ENCODE measurements at places on chromosomes 7 and 10.

- no peak for DNase-seq
Measured at GRCh38 chr10:71753091-71753959, 20.0 kb downstream of the VSIR start.

DNA sequence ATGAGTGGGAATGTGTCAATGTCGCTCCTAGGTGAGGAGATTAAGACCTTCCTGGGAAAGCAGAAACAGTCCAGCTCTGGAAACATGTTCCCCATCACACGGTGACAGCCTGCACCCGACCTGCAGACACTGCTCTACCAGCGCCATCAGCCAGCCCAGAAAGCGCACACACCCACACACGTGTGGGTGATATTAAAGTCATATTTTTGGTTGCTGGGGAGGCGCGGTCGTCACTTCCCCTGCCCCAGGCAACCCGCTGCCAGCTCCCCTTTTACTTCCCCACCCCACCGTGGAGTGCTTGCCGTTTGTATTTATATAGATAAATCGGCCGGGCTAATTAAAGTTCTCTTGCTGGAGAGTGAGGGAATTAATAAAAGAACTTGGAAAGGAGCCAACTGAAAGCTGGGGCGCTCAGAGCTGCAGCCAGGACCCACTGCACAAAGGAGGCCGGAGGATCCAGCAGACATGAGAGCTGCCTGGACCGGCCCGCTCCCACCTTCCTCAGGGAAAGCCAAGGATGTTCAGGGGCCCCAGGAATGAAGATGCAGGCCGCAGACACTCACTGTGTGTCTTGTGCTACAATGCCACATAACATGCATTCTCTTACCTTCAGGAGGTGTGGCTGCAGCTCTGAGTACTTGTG, 145.2 kb upstream of the UNC5B start:
- DNase-seq = no peak

GRCh38 chr10:91432175-91432574, 22.0 kb downstream of the HECTD2 start:
- no peak for DNase-seq

DNA sequence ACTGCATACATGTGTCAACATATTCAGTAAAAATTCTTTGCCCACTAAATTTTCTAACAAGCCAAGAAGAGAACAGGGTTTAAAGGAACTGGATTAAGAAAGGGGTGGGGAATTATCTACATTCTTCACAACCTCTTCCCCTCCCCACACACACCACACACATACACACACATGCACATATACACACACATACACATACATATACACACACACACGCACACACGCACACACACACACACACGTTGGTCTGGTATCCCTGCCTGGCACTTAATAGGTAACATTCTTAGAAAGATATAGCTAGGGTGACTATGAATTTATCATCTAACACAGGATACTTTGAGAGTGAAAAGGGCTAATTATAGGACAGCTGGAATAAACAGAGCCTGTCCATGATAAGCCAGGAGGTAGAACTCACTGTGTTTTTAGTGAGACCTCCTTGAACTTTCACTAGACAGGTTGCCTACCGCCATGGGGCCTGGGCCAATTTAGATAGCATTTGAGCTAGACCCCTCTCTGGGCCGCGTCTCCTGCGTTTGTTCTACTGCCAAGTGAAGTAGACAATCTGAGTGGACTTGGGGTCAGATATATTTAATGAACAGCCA, 33.1 kb upstream of the EPC1 start:
- DNase-seq = no peak
